ENCODE measurements at places on chromosomes 16 and 17. TPM values are rescaled to one million over a fixed set of nuclear protein-coding genes. Genes with fewer than 3 reads are reported as not detected.

CETP gene
- not detected for total RNA-seq

DNA sequence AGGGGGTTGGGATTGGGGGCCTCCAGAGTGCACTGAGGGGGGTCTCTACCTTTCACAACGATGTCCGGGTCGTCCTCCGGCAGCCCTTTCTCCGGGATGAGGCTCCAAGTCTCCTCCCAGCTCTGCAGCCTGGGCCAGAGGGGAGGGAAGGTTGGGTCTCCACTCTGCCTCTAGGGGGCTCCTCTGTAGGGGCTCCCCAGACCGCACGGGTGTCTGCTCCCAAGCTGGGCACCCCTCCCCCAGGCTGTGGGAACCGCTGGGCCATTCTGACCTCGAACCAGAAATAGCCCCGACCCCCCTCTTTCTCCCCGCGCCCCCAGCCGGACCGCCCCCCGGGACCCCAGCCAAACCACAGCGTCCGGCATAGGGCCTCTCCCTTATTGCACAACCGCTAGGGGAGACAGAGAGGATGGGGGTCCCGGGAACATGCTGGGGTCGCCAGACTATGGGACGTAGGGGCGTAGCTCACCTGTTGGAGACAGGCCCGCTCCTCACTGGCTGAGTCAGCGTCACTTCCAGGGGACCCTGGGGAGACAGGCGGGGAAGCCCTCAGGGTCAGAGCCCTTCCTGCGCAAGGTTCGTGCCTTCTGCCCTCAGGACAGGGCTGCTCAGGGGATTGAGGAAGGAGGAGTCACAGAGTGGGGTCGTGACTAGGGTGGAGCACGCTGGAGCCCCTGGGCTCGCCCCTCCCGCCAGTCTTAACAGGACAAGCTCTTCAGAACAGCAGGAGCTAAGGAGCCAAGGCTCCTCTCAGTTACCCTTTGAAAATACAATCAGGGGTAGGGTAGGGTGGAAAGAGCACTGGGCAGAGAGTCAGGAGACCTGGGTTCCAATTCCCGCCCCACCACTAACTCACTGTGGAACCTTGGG, 2.7 kb downstream of the PLEKHH3 start:
- peak overlapping the region; percentile 38 for H3K4me3 ChIP-seq
- peaks cover 45% of the 10 kb centered on the region for H3K27me3 ChIP-seq
- no peak overlapping the region for H3K27ac ChIP-seq
- H3K4me1 ChIP-seq = no peaks in the 10 kb centered on the region
- DNase-seq = peak; percentile 81
- no peaks in the 10 kb centered on the region for H3K36me3 ChIP-seq

GRCh38 chr17:33968350-33969044, 286.6 kb upstream of the CCL2 start:
- H3K27ac ChIP-seq = no peak overlapping the region
- H3K4me3 ChIP-seq = no peak overlapping the region
- no peaks in the 10 kb centered on the region for H3K27me3 ChIP-seq
- H3K4me1 ChIP-seq = peaks cover 4% of the 10 kb centered on the region
- H3K36me3 ChIP-seq = no peaks in the 10 kb centered on the region
- DNase-seq = no peak

- no peaks in the 10 kb centered on the region for H3K36me3 ChIP-seq
- H3K4me3 ChIP-seq = no peak overlapping the region
- DNase-seq = no peak
- no peak overlapping the region for H3K27ac ChIP-seq
These were observed 34.3 kb upstream of the LGALS9 start for GRCh38 chr17:27596566-27597187.

- no peaks in the 10 kb centered on the region for H3K36me3 ChIP-seq
- no peak for DNase-seq
- no peak overlapping the region for H3K4me3 ChIP-seq
- H3K27me3 ChIP-seq = no peaks in the 10 kb centered on the region
- H3K27ac ChIP-seq = no peak overlapping the region
- no peaks in the 10 kb centered on the region for H3K4me1 ChIP-seq
These were observed 88.7 kb downstream of the AXIN2 start for GRCh38 chr17:65472666-65473309.
